Cerebellar nuclear complex (tissue), 1 donor: ENCODE measurements at places on chromosomes 6 and 20.

GRCh38 chr6:119636060-119636459 is 286.5 kb upstream of the MAN1A1 start:
- no peak for DNase-seq

GRCh38 chr6:158642097-158642601 is 2.4 kb downstream of the DYNLT1 start:
- DNase-seq, result no peak

GRCh38 chr6:126440923-126441322 is 101.0 kb downstream of the CENPW start:
- no peak for DNase-seq

GRCh38 chr20:58485393-58485792 is 29.8 kb downstream of the APCDD1L start:
- no peak for DNase-seq
